Stimulated activated CD8-positive, alpha-beta memory T cell treated with anti-CD3 and anti-CD28 coated beads, Interleukin-7, amount 100 ng/mL, for 1 hour (primary cell): ENCODE measurements at places on chromosomes 5 and 9.

- no peak for DNase-seq
Measured at GRCh38 chr5:122015471-122015870, 53.7 kb downstream of the SRFBP1 start.

- DNase-seq: no peak
Measured at GRCh38 chr5:33719769-33720168, 172.0 kb downstream of the ADAMTS12 start.

- no peak for DNase-seq
Measured at GRCh38 chr5:957748-958485, 50.7 kb upstream of the NKD2 start.

DNA sequence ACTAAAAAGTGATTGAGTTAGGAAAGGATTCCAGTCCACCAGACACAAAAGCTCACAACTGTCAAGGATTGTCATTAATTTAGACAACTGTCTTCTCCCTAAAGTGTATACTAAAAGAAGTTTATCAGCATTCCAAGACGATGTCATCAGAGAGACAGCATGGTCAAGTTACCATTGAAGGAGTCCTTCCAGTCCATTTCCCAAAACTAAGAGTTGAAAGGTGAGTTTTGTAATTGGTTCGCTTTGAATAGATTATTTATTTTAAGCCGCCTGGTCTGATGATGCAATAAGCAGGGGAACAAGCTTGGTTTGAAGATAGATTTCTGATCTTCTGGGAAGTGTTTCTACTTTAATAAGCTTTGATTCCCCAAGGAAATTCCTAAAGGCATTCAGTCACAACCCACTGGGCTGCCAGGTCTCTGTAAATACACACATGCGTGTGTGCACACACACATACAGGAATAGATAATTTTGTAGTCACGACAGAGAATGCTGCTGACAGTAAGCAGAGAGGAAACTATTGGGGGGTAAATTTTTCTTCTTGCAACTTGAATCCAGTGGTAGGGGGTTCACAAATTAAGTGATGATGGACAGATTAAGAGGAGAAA lies 234.8 kb downstream of the PIK3R1 start:
- DNase-seq: no peak

DNA sequence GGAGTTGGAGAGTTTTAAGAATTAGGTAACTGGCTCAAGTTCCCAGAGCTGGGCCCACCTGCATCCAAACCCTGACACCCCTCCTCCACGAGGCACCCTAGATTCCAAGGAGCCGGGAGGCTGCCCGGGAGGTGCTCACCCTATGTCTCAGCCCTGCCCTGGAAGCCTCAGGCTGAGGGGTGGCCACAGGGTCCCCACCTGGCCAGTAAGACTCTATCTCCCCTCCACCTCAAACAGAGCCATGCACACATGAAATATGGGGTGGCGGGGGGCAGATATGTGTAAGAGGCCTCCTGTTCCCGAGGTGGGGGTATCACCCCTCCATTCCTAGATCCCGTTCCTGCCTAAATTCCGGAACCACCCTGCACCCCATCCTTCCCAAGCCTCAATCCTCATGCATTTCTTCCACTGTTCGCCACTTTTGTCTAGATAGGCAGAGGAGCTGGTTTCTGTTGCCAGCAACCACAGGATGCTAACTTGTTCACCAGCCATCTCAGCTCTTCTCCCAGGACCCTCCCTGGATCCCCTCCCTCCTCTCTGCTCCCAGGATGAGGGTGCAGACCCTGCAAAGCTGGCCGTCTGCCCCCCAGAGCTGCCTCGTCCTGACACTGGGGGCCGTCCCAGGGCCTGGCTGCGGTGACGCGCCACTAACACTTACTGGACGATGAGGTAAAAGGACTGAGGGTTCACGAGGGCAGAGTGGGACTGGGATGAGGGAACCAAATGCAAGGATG lies 44.1 kb downstream of the COL23A1 start:
- no peak for DNase-seq

DNA sequence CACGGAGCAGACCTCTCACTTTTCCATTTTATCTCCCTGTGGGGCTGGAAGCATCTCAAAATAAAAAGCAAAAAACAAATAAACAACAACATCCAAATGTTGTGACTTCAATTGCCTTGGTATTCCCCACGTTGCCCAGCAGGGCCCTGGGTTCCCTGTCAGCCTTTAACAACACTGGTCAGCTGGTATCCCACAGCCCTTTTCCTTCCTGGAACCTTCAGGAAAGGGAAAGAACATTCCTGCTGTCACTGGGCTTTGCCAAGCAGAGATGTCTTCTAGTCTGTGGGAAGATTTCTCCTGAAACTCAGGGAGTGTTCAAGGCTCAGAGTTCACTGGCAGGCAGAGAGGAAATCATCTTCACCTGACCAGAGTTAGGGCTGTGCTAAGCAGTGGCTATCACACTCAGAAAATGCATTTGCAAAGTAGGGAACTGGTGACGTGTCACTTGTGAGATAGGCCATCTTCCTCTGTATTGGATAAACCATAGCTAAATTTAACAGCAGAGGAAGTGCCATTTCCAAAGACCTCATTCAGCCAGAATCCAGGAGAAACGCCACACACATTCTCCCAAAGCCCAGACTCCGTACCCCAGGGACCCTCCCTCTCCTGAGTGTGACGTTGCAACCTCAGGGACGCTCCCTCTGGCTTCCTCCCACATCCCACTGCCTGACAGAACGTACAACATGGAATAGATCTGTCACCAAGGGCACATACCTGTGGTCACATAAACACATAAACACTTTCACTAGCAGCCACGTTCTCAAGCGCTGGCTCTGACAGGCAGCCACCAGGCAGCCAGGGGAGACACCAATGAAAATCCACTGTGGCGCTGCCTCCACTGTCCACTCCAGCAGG lies 274.0 kb upstream of the DAPK1 start:
- no peak for DNase-seq

DNA sequence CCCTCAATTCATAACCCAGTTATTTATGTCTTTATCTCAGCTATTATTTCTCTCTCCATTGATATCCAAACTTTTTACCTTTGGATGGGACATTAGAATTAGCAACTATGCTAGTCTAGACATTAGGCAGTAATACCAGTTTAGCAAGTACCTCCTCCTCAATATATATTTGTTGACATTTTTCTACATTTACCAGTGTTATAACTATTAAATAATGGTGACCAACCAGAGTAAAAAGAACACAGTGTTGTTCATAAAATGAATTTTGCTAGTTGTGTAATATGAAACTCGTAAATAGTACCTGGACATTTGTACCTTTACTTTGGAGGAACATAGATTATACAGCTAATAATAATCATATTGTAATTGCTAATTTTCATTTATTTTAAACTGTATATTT lies 554.6 kb upstream of the CDH6 start:
- DNase-seq: no peak

DNA sequence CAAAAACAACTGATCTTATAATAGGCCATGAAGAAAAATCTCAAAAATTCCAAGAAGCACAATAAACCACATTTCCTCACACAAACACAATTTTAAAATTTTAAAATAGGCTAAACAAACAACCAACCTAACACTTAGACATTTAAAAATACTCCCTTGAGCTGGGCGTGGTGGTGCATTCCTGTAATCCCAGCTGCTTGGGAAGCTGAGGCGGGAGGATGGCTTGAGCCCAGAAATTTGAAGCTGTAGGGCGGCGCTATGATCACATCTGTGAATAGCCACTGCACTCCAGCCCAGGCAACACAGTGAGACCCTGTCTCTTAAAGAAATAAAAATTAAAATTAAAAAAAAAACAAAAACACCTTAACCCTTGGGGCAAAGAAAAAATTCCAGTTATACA lies 36.9 kb upstream of the TESK1 start:
- no peak for DNase-seq

GRCh38 chr9:21935631-21936030 lies 58.6 kb downstream of the CDKN2A start:
- DNase-seq: no peak

DNA sequence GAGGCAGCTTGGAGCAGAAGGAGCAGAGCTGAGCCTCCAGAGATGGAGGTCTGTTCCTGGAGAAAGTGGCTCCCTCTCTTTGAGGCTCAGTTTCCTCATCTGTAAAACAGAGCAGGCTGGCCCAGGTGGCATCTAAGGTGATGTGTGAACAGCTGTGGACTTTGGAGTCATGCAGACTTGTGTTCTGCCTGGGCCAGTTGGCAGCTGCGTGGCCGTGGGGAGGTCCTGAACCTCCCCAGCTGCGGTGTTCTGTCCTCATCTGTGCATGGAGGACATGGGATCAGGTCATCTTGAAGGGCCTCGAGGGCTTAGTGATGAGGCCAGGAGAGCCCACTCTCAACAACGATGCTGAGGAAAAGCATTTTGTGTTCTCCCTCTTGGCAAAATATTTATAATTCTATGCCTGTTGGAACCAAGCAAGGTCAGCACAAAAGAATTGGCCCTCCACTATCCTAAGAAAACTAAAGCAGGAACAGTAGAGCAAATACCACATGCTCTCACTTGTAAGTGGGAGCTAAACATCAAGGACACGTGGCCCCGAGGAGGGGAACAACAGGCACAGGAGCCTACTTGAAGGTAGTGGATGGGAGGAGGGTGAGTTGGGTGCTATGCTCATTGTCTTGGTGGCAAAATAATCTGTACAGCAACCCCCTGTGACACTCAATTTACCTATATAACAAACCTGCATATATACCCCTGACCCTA lies 63.2 kb upstream of the COL15A1 start:
- no peak for DNase-seq

DNA sequence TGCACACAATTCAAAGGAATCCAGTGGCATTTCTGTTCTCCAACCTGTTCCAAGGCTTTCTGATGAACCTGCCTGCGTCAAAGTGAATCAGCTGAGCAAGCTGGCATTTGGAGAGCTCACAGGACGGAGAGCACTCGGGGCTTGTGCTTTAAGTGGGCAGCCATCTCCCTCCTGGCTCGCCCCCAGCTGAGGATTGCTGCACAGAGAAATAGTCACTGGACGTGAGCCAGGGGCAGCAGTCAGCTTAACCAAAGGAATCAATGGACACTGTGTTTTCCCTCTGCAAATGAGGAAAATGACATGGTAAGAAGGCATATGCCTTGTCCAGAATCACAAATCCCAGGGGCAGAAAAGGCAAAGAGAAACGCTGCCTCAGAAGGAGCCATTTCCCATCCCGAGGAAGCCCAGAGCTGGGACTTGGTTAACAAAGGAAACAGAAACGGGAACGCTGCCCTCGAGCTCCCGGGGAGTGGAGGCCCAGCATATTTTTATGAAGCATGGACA lies 299.4 kb downstream of the ZSWIM6 start:
- no peak for DNase-seq

GRCh38 chr9:87880683-87881082 lies 2.0 kb upstream of the SPATA31E1 start:
- DNase-seq: no peak

DNA sequence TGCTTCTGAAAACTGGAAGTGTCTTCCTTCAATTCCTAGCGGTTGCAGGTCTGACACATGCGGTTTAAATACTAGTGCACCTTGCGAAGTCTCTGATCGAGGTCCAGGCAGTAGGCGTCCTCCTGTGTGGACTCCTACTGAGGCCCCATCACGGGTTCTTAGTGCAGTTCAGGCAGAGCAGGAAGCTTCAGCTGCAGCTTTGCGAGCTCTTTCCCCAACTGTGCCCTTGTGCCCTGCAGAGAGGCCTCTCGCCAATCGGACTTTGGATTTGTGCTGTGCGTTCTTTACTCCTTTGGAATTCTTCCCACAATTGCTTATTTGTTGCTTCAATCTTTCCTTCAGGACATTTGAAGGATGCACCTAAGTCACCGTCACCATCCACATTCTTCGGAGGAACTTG lies 40.6 kb upstream of the FAM120AOS start:
- no peak for DNase-seq

- DNase-seq: no peak
Measured at GRCh38 chr5:8333977-8334376, 465.0 kb downstream of the MTRR start.

GRCh38 chr9:133632806-133633680 lies 3.1 kb upstream of the DBH start:
- DNase-seq: no peak

- DNase-seq: no peak
Measured at GRCh38 chr5:75961818-75962217, 121.4 kb upstream of the SV2C start.

GRCh38 chr9:11933926-11934325 lies 759.3 kb upstream of the TYRP1 start:
- DNase-seq: no peak

GRCh38 chr5:33166522-33166921 lies 274.2 kb upstream of the TARS1 start:
- DNase-seq: no peak
